Uterus (tissue), 4 donors: ENCODE measurements at places on chromosomes 13 and 19.

DNA sequence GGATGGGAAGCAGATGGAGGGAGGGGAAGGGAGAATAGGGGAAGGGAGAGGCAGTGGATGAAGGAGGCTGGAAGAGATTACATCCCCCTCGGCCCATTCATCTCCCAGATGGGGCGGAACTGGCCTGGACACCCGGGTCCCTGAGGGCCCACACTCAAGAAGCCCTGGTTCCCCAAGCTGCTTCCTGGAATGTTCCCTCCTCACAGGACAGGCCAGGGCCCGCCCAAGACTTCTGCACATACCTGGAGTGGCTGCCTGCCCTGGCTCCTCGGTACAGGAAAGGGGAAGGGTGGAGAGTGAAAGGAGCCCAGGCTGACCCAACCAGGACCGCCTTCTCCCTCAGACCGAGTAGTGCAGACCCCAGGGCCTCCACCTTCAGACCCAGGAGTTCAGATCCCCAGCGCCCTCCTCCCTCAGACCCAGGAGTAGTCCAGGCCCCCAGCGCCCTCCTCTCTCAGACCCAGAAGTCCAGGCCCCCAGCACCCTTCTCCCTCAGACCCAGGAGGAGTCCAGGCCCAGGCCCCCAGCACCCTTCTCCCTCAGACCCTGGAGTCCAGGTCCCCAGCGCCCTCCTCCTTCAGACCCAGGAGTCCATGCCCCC lies 489 bp downstream of the NTF4 start:
- no peak for DNase-seq

GRCh38 chr19:27846944-27847343 lies 1366.0 kb downstream of the UQCRFS1 start:
- no peak for DNase-seq

- no peak for DNase-seq
Observed at GRCh38 chr19:19525611-19526380, 2.9 kb upstream of the YJEFN3 start.

- no peak for DNase-seq
Observed at GRCh38 chr13:28012896-28013295, 24.4 kb upstream of the URAD start.

- DNase-seq, result no peak
Observed at GRCh38 chr19:7544626-7545025, 9.1 kb downstream of the PNPLA6 start.

DNA sequence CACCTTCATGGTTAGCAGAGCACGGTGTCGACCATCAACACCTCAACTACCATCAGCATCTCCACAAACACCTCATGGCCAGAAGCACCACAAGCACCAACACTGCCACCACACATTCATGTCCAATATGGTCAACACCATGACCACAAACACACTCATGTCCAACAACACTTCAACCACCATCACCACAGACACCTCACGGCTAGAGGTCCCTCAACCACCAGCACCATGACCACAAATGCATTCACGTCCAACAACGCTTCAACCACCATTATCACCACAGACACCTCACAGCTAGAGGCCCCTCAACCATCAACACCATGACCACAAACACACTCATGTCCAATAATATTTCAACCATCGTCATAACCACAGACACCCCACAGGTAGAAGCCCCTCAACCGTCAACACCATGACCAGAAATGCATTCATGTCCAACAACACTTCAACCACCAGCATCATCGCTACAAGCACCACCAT lies 10.2 kb downstream of the TRAPPC5 start:
- no peak for DNase-seq

- DNase-seq, result no peak
Observed at GRCh38 chr19:53388904-53389303, 6.0 kb upstream of the ZNF765 start.

GRCh38 chr13:96903085-96903484 lies 91.2 kb downstream of the OXGR1 start:
- DNase-seq, result no peak

GRCh38 chr19:51227326-51227725 lies 2.4 kb downstream of the CD33 start:
- DNase-seq, result no peak

DNA sequence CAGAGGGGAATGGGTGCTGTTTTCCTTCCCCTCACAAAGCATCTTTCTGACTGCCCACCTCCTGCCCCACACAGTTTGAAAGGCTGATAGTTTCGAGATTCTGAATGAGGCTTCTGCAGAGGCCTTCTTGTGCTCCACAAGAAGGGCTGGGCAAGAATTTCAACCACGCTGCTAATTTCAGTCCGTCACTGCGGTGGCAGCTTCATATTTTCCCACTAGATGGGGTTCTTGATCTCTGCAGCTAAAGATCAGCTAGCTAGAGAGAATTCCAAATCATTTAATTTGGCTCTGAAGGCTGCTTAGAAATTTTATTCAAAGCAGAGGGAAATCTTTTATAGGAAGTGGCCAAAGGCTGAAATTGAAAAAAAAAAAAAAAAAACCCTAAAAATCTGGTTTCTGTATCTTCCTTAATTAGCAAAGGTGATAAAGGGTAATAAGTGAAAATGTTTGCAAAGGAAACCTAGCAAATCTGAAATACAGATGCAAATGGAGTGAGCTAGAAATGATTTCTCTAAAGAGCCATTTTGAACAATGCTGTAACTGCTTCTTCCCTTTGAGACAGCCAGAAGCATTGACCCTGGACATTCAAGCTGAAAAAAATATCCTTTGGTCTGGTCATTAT lies 38.0 kb upstream of the C13orf42 start:
- peak; percentile 38 for DNase-seq

DNA sequence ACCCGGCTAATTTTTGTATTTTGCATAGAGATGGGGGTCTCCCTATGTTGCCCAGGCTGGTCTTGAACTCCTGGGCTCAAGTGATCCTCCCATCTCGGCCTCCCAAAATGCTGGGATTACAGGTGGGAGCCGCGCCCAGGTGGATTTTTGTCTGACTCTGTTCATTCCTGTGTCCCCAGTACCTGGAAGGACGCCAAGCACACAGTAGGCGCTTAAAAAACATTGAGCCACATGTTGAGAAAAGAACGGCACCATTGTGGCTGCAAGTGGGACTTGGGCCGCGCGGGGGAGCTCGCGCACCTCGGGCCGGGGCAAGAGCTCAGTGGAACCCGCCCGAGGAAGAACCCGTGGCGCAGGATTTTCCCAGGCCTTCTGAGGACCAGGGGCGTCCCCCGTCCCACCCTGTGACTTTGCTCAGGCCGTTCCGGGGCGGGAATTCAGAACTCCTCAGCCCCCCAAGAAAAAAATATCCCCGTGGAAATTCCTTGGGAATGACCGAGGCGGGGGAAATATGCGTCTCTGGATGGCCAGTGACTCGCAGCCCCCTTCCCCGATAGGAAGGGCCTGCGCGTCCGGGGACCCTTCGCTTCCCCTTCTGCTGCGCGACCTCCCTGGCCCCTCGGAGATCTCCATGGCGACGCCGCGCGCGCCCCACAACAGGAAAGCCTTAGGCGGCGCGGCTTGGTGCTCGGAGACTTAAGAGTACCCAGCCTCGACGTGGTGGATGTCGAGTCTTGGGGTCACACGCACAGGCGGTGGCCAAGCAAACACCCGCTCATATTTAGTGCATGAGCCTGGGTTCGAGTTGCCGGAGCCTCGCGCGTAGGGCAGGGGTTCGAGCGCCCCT lies 1.4 kb upstream of the ICAM1 start:
- peak; percentile 82 for DNase-seq

DNA sequence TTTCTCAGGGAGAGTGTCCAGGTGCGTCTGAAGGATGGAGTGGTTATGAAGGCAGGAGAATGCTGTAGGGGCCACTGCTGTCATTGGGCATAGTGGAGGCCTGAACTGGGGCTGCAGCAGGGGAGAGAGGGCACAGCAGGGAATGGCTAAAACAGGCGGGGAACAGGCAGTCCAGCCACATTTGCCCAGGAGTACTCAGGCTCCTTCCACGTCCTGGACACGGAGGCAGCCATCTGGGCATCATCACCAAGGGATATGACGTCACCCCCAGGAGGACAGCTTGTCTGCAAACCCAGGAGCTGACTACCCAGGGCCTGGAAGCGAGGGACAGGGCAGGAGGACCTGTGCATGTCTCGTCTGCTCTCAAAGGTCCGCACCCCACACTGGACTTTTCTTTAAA lies 22.2 kb downstream of the VSTM2B start:
- DNase-seq, result no peak

GRCh38 chr19:56507446-56508289 lies at the start of gene ZNF471:
TSS of gene ZNF471 (plus strand) at chr19:56507855. CDS start at chr19:56511572, 3,717 bp downstream.
- peak; percentile 99 for DNase-seq
